Activated CD4-positive, alpha-beta T cell treated with anti-CD3 and anti-CD28 coated beads, Interleukin-2, amount 50 U/mL, for 24 hours (primary cell): ENCODE measurements at places on chromosomes 4 and X.

GRCh38 chrX:138157850-138158249 is 553.7 kb downstream of the FGF13 start:
- no peak for DNase-seq

DNA sequence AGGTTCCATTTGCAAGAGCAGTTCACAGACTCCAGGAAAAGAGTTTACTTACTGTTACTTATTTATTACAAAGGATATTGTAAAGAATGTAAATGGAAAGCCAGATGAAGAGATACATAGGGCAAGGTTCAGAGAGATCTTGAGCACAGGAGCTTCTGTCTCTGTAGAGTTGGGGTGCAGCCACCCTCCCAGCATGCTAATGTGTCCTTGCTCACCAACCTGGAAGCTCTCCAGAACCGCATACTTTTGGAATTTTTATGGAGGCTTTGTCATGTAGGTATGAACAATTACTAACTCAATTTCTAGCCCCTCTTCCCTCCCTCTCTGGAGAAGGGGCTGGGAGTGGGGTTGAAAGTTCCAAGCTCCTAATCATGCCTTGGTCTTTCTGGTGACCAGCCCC is 857.2 kb downstream of the RPA4 start:
- no peak for DNase-seq

DNA sequence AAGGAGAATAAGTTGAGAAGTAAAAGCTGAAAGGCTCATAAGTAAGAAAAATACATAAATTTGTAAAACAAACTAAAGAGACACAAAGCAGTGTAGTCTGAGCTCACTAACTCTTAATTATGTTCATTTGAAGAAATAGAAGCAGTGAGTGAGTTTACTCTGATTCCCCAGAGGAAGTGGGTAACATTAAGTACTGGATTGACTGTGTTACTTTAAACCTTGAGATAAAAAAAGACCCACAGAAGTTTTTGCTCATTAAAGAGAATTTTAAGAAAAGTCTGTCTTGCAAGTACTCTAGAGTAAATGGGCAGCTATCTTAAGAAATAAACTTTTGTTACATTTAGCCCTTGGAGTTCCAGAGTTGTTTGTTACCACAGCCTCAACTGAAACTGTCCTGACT is 2466.9 kb downstream of the PCDH7 start:
- DNase-seq = no peak

- DNase-seq = no peak
Measured at GRCh38 chrX:129145840-129146272, 377.4 kb downstream of the SMARCA1 start.

DNA sequence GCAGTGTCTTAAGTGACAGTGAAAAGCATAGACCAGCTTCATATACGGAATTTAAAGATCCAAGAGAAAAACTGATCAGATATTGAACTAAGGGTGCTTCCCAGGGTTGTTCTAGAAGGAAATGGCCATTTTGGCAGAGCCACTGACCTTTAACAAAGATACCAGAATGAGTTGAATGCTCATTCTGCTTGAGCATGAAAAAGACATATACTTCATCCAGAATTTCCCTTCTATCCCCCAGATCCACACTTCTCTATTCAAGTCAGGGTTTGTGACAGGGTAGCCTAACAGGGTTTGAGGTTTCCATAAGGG is 45.6 kb upstream of the FAM9C start:
- no peak for DNase-seq

DNA sequence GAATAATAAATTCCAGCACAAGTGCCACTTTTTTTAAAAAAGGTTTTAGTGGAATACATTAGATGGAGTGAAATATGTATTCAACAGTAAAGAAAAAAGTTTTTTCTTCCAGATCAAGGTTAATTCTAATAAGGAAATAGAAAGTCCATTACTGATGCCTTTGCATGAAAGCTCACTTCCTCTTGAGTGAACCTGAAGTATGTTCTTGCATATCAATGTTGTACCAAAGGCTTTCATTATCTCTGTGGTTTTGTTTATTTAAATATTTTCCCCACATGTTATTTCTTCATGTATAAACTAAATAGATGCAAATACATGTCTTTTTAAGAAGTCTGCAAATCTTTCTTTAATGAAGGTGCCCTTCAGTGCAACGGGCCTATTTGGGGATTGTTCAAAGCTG is 307.9 kb downstream of the C4orf33 start:
- no peak for DNase-seq

DNA sequence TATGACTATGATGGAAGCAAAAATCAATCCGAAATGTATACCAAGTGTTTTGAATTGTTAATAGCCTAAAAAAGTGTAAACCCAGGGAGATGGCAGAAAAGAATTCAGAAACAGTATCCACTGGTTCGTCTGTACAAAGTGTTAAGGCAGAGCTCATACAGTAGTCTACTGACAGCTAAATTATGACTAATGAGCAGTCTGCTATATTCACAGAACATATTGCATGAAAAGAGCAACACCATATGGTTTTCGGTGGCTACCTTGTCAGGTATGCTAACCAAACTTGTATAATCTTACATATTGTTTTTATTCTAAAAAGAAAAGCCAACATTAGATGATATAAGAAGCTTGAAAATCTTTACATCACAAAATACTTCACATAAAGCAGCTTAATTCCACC is 18.5 kb downstream of the EPHA5 start:
- no peak for DNase-seq

- no peak for DNase-seq
Measured at GRCh38 chrX:149476513-149476912, 28.6 kb downstream of the IDS start.

DNA sequence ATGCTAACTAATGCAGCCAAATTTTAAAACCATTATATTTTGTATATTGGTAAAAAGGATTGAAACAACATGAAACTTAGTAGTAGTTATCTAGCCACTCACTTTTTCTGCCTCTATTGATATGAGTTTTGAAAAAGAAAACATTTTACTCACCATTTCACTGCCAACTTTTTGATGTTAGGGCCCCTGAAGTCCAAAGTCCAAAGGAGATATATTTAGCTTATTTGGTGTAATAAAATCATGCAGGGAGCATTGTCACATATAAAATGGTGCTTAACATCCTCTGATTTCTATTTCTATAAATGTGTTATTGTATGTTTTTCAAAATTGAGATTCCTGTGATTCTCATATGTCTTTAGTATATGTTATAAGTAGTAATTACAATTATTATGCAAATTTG is 24.5 kb upstream of the CXCL3 start:
- DNase-seq = no peak

DNA sequence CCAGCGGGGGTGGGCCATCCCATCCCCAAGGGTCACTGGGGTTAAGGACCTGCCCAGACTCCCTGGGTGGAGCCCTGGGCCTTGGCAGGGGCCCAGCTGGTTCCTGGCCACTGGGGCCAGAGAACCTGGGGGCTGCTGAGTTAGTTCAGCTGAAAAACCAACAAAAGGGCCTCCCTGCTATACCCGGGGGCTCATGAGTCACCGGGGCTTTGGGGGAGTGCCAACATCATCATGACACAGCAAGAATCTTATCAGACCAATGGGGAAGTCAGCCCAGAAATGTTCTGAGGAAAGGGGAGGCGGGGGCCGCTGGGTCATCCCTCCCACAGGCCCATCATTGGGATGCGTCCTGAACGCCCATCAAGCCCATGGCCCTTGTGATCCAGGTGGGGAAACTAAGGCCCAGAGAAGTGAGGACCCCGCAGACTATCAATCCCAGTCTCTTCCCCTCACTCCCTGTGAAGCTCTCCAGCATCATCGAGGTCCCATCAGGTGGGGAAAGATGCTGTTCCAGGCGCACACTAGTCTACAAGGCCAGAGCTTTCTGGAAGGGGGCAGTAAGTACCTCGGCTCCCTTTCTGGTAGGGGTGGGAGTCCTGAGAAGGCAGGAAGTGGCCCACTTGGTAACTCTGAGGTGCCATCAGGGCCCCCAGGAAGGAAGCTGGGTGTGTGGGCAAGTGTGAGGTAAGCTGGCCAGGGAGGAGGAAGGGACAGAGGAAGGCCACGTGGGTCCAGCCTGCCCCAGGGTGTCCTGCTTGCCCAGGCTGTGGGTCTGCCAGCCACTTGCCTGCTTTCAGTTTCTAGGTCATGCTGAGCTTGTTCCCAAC is 4.5 kb downstream of the G6PD start:
- DNase-seq = peak; percentile 45

- no peak for DNase-seq
Measured at GRCh38 chr4:87074121-87074488, 139.3 kb downstream of the AFF1 start.

DNA sequence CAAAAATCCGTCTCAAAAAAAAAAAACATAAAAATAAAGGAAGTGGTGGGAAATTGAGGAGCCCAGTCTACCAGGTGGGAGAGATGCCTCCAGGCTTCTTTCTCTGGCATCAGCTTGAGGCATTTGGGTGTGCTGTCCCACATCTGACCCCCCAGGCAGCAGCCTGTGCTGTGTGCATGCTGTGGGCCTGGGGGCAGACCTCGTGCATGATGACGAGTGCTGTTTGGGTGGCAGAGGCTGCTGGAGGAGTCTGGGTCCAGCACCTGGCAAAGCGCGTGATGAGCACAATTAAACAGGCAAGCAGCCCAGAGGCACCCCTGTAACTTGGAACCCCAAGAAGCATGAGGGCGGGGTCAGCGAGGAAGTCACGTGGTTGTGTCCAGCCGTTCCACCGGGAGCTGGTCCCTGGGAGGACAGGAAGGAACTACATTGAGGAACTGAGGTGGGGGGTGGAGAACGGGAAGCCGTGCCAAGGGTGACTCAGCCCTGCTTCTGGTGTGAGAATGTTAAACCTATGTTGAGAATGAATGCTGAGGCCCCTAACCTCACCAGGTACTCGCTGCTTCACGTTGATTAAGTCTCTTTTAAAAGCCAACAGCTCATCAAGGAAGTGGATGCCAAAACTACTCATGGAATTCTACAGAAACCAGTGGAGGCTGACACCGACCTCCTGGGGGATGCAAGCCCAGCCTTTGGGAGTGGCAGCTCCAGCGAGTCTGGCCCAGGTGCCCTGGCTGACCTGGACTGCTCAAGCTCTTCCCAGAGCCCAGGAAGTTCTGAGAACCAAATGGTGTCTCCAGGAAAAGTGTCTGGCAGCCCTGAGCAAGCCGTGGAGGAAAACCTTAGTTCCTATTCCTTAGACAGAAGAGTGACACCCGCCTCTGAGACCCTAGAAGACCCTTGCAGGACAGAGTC is 6.1 kb downstream of the TACC3 start:
- no peak for DNase-seq

GRCh38 chrX:124274438-124275181 is 57.9 kb upstream of the TEX13D start:
- no peak for DNase-seq

DNA sequence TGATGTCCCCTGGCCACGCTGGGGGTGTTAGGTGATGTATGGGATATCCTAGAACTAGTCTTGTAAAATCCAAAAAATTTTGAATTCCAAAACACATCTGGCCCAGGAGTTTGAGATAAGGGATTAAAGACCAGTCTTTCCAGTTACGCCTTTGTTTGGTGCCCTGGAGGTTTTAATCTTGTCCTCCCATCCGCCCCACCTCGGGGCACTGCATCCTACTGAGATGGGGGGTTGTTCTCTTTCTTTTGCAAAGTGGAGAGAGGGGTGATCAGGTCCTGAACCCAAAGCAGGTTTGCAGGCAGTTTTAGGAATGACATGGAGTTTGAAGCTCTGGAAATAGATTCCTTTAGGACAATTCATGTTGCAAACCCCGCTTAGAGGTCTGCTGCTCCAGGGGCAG is 1.8 kb downstream of the SUV39H1 start:
- no peak for DNase-seq

DNA sequence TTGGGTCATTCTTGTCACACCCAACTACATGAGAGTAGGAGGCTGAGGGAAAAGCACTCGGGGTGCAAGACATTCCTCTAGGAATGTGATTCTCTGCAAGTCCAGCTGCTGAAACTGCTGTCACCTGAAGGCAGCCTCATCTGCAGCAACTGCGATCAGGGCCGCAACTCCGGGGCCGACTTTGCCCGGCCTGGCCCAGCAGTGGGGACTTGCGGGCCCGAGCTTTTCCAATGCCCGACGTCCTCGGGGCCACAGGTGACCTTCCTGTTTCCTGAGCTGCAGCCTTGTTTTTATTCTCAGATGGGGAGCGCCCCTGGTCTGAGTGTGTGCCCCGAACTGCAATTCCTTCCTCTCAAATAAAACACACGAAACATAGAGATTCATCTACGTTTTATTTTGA is 104.7 kb upstream of the NKX1-1 start:
- no peak for DNase-seq

DNA sequence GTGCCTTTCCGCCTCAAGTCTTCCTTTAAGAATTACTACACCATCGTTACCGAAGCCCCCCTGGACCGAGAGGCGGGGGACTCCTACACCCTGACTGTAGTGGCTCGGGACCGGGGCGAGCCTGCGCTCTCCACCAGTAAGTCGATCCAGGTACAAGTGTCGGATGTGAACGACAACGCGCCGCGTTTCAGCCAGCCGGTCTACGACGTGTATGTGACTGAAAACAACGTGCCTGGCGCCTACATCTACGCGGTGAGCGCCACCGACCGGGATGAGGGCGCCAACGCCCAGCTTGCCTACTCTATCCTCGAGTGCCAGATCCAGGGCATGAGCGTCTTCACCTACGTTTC is 2.2 kb downstream of the PCDH10 start:
- no peak for DNase-seq

GRCh38 chr4:11456401-11456800 is 27.7 kb upstream of the HS3ST1 start:
- DNase-seq = no peak

GRCh38 chrX:131199091-131199490 is 90.0 kb downstream of the IGSF1 start:
- no peak for DNase-seq

GRCh38 chrX:27085346-27085745 is 377.8 kb downstream of the PPP4R3C start:
- no peak for DNase-seq

DNA sequence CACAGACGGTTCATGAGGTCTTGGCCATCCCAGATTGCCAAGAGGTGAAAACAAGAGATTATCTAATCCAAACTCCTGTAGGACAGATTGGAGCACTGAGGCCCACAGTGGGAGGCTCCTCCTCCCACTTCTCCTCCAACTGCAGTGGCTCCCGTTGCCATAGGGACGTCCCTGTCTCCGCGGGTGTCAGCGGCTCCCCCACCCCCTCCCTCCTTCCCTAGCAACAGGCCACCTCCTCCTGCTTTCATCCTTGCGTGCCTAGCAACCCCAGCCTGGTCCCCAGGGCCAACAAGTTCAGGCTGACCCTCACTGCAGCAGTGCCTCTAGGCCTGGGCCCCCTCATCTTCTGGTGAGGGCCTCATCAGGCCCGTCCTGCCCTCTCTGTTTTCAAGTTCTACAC is 6.8 kb upstream of the IQSEC2 start:
- DNase-seq = no peak

GRCh38 chr4:26583865-26584652 is at the start of gene TBC1D19:
TBC1D19 (plus strand) TSS chr4:26584084; CDS start chr4:26584194, 110 bp downstream.
- DNase-seq = peak; percentile 86

- DNase-seq = no peak
Measured at GRCh38 chrX:135308345-135308855, 880 bp upstream of the ETDC start.

- DNase-seq = no peak
Measured at GRCh38 chr4:33625748-33626147, 2618.6 kb downstream of the ARAP2 start.

GRCh38 chrX:41863343-41864203 is 59.8 kb downstream of the CASK start:
- DNase-seq = no peak
